ENCODE measurements at places on chromosomes 5 and 9.

DNA sequence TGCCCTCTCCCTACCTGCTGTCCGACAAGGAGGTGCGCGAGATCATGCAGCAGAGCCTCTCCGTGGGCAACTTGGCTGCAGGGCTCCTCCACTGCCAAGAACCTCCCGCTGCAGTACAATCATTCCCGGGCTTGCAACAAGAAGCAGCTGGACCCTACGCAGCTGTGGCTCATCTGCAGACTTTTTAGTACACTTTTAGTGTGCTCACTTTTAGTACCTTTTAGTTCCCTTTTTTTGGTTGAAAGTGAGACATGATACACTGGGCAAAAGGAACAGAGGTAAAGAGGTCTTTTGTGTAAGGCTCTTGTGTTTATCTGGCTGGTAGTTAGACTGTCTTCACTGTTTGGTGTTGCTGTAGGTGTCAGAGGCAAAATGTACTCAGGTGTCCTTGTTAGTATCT lies 58.1 kb upstream of the SPTLC1 start:
- no peaks in the 10 kb centered on the region for H3K36me3 ChIP-seq
- H3K4me1 ChIP-seq, result no peaks in the 10 kb centered on the region
- no peak for DNase-seq

GRCh38 chr9:129584136-129584535 lies 36.8 kb downstream of the C9orf50 start:
- H3K4me1 ChIP-seq, result peaks cover 48% of the 10 kb centered on the region
- no peaks in the 10 kb centered on the region for H3K36me3 ChIP-seq
- H3K27me3 ChIP-seq, result peaks cover 4% of the 10 kb centered on the region
- DNase-seq, result peak; percentile 55
- no peak overlapping the region for H3K27ac ChIP-seq

GRCh38 chr9:14270358-14271092 lies 43.4 kb downstream of the NFIB start:
- no peak for DNase-seq
- H3K4me1 ChIP-seq, result peaks cover 1% of the 10 kb centered on the region
- H3K4me3 ChIP-seq, result no peak overlapping the region
- peaks cover 26% of the 10 kb centered on the region for H3K27me3 ChIP-seq

- H3K4me1 ChIP-seq, result peaks cover 50% of the 10 kb centered on the region
- peak within 1 kb of the TSS; percentile 87 for H3K27ac ChIP-seq
- H3K27me3 ChIP-seq, result peaks cover 5% of the 10 kb centered on the region
- DNase-seq, result peak; percentile 80
- peak within 1 kb of the TSS; percentile 88 for H3K4me3 ChIP-seq
These were observed at the start of gene MAP3K1 for GRCh38 chr5:56814963-56815657. Gene MAP3K1 (plus strand): TSS chr5:56815549. CDS start chr5:56815574, 25 bp downstream.

DNA sequence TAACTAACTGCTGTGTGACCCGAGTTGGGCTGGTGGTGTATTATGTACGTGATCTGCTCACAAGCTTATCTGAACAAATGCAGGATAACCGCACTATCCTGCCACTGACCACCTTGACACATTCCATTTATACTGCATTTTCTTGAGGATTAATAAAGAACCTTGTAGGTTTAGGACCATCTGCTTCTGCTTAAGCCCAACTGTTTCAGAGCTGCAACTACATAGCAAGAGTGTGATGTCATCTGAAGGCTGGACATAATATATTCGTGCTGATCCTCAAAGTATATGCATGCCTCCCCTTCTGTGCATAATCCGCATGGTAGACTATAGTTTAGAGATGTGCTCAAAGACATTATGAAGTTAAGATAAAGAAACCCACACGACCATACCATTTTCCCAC lies 435.9 kb downstream of the BNC2 start:
- no peaks in the 10 kb centered on the region for H3K27me3 ChIP-seq
- no peaks in the 10 kb centered on the region for H3K4me1 ChIP-seq
- no peak overlapping the region for H3K4me3 ChIP-seq

GRCh38 chr9:123927625-123928532 lies 2.0 kb downstream of the DENND1A start:
- H3K4me1 ChIP-seq, result peaks cover 44% of the 10 kb centered on the region
- H3K27ac ChIP-seq, result peak overlapping the region; percentile 96
- H3K36me3 ChIP-seq, result peaks cover 18% of the 10 kb centered on the region
- peak overlapping the region; percentile 91 for H3K4me3 ChIP-seq
- DNase-seq, result no peak
